Neural crest cell (in vitro differentiated cells): ENCODE measurements at places on chromosomes 11 and 22.

GRCh38 chr11:12941671-12942070 lies 67.4 kb upstream of the RASSF10 start:
- DNase-seq = no peak

GRCh38 chr11:8297781-8298440 lies 34.2 kb upstream of the LMO1 start:
- no peak for DNase-seq

DNA sequence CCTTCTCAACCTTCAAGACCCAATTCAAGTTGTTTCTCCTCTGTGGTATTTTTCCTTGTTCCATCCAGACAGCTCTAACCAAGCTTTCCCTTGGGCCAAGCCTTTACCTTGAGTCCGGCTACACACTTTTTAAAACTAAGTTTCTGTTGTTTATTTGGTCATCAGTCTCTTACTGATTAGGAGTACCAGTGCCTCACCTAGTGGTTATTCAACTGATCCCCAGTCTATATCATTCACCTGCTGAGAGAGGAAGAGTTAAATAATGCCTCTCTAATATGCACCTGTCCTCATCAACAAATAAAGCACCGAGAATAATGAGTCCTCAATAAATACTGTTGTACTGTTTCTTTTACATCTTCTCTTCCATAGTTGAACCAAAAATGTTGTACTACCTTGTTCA lies 160.8 kb downstream of the MSANTD4 start:
- no peak for DNase-seq

GRCh38 chr11:113461639-113462038 lies 13.6 kb downstream of the DRD2 start:
- no peak for DNase-seq

- no peak for DNase-seq
These were observed 576.7 kb upstream of the LRRC4C start for GRCh38 chr11:42036201-42036600.
